ENCODE measurements at places on chromosomes 5 and 9.

GRCh38 chr9:131817627-131818026, 77.8 kb upstream of the RAPGEF1 start:
- DNase-seq = no peak

- no peak for DNase-seq
These were observed 35.7 kb downstream of the PFDN1 start for GRCh38 chr5:140267201-140267540.

DNA sequence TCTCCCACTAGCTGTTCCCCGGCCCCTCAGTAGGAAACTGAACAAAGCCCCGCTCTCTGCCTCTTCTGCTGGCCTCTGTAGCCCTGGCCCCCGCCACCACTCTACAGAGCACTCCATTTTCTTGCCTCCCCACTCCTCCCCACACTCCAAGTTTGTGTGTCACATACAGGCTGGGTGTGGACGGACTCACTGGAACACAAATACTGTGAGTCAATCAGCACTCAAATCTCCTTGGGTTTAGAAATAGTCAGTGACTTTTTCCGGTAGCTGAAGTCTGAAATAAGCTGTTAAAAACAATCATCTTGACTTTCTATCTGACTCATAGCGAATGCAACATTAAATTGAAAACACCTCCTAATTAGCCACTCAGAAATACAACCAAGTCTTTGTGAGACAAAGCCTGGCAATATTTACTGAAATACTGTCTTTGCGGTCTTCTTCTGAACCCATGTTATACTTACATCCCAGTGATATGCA, 122.5 kb downstream of the LHFPL2 start:
- DNase-seq = no peak

GRCh38 chr5:73312872-73313510, 135.6 kb downstream of the FOXD1 start:
- no peak for DNase-seq

DNA sequence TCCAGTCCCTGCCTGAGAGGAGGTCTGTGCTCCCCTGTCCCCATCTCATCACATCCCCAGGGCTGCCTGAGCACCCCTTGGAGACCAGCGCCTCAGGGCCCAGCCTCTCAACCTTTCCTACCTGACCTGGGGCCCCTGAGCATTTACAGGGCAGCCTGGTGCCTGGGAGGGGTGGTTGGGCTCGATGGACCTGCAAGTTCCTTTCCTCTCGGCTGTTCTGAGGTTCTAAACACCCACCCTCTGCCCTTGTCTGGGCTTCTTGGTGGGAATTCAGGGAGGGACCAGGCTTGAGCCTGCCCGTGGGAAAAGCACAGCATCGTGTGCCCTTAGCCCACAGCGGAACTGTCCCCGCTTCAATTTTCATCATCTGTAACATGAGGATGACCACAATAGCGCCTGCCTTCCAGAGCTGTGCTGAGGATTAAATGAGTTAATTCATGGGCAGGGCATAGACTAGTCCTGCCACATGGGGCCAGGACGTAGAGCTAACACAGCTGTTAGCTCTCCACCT, 91.0 kb upstream of the SH3PXD2B start:
- DNase-seq = no peak
